ENCODE measurements at places on chromosomes 5 and 9.

GRCh38 chr9:4831119-4831518 lies 38.4 kb downstream of the RCL1 start:
- DNase-seq: no peak

GRCh38 chr5:902129-902916 lies 9.6 kb downstream of the TRIP13 start:
- no peak for DNase-seq

- no peak for DNase-seq
Observed at GRCh38 chr9:114745108-114745848, 60.6 kb downstream of the TNFSF15 start.

DNA sequence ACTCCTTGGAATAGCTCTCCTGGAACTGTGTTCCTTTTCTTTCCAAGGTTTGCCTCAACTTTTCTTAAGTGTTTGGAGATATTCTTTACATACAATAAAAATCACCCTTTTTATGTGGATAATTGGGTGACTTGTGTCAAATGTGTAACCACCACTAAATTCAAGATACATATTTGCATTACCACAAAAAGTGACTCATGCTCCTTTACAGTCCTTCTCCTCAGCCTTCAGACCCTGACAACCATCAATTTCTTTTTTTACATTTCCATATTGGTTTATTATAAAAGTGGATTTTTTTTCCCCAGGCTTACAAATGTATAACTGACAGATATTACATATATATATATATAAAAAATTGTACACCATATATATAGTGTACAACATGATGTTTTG lies 372.0 kb upstream of the KCNN2 start:
- no peak for DNase-seq

DNA sequence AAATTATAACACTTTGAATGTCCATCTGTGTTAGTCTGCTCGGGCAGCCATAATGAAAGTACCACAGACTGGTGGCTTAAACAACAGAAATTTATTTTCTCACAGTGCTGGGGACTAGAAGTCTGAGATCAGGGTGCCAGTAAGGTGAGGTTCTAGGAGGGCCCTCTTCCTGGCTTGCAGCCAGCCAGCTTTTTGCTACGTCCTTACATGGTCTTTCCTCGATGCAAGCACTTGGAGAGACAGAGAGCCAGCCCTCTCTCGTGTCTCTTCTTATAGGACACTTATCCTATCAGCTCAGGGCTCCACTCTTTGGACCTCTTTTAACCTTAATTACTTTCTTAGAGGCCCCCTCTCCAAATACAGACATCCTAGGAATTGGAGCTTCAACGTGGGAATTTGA lies 351.8 kb downstream of the SPOCK1 start:
- DNase-seq: no peak
